ENCODE measurements at places on chromosomes 3 and 15.

DNA sequence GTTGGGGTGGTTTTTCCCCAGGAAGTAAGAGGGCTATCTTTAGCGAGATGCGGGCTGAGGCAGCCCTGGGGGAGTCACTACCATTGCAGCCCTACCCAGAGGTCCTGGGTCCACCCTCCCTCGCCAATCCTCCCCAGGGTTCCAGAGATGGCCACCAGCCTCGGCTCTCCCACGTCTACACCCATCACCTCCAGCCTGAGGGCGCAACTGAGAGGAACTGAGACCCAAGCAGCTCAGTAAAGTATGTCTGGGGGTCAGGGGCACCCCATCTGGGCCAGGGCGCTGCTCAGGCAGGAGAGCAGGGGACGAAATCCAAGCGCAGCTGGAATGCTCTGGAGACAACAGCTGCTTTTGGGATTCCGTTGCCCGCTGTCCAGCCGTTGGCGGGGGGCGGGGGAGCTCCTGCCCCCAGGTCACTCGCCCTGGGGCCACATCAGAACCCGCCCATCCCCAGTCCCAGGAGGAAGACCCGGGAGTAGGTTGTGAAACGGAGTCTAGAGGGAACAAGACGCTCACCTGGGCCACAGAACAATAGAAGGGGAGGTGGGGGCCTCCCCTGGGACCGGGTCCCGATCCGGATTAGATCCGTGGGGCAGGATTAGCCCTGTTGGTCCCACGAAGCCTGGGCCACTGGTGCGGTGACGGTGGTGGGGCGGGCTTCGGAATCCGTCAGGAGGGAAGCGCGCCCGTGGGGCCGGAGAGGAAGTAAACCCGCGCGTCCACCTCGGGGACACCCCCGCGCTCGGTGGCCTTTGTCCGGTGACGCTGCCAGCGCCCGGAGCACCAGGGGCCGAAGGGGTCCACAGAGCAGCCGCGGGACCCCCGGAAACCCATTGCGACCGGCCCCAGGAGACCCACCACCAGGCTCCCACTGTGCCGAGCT lies 1.4 kb upstream of the NDUFAF3 start:
- no peak for DNase-seq

DNA sequence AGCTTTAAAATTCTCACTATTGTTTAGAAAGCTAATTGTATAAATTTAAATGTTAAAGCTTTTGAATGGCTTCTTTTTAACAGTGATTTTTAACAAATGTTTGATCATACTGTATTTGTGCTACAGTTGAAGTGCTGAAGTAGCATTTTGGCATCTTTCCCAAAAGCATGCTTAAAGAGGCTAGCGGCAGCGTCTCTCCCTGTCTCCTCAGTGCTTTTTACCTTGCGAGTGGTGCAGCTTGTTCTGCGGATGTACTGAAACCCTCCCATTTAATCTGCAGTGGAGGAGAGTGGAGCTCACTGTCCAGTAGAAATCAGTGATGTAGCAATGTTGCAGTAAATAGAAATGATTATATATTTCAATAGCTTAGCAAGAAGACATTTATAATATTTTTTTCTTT lies 43.7 kb downstream of the LRRC49 start:
- no peak for DNase-seq

DNA sequence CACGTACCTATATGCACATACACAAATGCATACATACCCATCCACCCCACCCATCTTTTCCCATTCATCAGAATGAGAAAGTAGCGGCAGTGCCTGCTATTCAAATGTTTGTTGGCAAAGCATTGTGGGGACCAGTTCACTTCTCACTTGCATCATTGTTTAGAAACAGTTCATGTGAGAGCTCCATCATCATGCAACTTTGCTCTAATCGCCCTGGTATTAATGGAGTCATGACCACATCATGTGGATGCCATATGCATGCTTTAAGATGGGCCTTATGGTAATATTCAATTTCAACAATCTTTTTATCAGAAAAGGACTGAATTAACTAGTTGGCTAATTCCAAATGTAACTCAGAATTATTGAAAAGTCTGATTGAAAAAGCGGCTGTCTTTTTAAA lies 80.5 kb downstream of the LRTM1 start:
- DNase-seq = no peak

GRCh38 chr3:54299169-54299935 lies 177.0 kb downstream of the CACNA2D3 start:
- DNase-seq = no peak

DNA sequence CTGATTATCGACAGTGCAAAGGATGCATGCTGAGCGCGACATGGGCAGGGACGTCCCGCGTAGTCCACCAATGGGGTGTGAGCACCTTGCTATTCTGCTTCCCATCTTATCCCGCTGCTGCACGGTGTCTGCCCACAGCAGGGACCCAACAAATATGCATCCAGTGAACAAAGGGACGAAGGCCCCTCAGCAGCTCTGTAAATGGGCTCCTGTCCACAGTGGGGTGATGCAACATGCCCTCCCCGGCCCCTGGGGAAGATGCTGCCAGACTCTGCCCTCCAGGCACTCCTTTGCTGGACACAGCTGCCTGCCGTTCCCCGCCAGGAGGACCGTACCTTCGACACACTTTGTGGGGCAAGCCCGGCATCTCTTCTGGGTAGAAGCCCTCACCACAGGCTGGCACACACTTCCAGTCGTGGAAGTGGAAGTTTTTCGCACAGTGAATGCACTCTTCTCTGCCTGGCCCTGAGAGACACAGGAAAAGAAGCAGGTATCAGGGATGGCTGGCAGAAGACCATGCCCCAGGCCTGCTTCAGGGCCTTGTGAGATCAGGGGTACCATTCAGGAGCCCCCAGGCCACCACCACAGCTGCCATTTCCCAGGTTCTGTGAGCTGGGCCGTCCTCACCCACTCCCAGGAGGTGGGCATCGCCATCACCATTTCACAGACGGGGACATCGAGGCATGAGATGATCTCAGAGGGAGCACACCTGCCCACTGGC lies 18.2 kb upstream of the SNRPA1 start:
- DNase-seq = no peak

DNA sequence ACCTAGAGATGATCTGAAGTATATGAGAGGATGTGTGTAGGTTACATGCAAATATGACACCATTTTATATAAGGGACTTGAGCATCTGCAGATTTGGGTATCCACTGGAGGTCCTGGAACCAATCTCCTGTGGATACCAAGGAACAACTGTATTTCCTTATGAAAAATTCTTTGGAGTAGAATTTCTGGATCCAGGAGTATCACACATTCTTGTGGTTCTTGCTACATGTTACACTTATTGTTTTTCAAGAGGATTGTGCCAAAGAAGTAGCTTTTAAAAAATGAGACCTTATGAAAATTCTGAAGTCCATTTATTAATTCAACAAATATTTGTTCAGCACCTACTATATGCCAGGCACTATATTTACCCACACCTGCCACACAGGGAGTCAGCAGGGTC lies 15.7 kb upstream of the TBC1D23 start:
- no peak for DNase-seq

DNA sequence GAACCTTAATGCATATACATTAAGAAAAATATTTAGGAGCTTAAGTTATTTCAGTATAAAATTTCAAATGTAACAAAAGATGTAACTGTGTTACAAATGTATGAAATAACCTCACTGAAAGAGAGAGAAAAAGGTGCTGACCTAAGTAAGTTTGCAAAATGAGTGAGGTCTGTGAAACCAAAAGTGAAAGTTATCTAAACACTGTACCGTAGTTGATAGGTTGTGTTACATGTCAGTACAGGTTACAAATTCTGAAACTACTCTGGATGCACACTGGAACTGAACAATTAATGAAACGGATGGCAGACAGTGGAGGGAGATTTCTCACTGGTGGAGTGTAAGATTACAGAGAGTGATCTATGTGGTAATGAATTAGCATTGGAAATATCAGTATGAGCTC lies 420.7 kb downstream of the ZNF385D start:
- DNase-seq = no peak

- DNase-seq = no peak
Measured at GRCh38 chr3:37272741-37273140, 98.4 kb upstream of the LRRFIP2 start.

DNA sequence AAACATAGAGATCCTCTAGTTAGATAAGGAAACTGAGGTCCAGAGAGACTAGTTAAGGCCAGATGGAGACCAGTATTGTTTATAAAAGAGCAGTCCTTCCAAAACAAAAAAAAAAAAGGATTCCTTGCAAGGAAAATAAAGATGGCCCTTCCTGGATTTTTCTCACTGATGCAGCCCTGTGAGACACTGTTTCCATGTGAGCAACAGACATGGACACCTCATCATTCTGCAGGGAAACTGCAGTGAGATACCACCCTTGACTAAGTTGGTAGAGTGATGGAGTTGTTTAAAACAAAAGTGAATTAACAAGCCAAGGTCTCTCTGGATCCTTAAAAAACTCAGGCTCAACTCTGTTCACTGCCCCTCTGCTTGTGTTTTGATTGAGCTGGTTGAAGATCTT lies 65.6 kb upstream of the MYZAP start:
- DNase-seq = no peak

DNA sequence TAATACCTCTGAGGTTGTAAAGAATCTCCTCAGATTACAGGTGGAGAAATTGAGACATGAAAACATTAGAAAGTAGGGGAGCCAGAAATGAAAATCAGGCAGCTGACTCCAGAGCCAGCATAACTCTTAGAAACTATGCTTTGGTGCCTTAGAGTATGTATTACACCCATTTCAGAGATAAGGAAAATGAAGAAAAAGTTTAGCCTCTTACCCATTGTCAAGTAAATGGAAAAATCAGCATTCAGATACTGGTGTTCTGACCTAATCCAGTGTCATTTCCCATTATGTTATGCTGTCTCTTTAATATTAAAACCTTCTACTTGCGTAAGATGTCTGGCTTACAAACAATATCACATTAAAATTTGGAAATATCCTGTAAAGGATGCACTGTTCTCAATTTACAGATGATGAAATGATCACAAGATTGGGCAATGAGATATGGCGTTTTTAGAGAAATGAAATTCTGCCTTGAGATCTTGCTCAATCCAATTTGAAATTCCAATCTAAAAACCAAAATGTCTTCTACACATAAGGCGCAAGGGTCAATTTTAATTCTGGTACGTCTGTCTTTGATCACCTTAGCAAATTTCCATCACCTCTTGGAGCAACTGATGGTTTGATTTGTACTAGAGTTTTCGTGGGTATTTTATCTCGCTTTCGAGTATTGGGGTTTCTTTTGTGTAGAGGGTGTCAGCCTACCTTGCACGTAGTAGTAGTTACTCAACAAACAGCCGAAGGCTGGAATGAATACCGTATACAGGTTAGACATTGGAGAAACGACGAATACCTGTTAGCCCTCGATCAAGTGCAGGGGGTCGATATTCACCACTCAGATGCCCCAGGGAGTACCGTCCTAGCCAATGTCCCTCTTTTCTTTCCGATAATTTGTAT lies 902 bp upstream of the ZCWPW2 start:
- no peak for DNase-seq

- no peak for DNase-seq
Measured at GRCh38 chr15:79601405-79602086, 169.4 kb downstream of the MINAR1 start.

DNA sequence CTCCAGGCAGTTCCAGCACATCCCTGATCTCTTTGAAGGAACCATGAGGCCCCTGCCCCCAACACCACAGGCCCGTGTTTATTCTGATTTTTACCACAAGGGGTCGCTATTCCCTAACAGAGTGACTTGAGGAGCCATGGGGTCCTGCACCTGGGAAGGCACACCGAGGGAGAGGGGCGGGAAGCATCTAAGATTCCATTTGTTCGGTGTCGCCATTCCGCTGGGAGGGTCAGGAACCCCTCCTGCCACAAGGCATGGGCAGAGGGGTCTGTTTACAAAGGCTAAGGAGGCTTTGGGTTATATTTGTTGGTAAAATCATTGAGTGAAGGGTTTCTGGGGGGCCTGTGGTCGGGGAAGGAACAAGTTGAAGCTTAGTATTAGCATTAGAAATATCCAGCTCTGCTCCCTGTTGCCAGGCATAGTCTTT lies 77.1 kb downstream of the WDR76 start:
- no peak for DNase-seq

DNA sequence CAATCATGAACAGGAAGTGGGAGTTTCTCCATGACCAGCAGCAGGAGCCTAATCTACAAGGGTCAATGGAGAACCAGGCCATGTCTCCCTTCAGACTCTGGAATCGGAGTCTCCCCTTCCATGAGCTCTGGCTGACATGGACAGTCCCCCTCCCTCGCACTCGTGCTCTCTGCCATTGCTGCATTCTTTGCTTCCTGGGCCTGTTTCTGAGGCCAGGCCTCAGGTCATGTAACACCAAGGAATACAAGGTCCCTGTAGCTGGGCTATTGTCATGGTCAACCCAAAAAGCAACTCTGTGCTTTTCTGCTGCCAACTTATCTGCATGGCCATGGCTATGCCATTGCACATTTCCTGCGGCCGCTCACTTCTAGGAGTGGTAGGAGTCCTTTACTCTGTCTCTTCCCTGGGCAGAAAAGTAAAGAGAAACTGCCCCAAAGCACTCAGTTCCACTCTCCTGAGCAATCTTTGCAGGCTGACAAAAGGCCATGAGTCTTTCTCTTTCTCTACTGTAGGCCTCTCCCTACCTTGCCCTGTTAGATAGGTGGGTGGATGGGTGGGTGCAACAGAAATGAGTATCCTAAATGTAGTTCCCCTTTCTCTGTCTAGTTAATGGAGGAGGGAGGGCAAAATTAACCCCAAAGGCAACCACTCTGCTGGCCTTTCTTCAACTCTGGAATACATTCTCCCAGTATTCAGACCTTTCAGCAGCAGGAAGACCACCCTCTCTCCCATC lies 40.8 kb upstream of the PROK2 start:
- no peak for DNase-seq

DNA sequence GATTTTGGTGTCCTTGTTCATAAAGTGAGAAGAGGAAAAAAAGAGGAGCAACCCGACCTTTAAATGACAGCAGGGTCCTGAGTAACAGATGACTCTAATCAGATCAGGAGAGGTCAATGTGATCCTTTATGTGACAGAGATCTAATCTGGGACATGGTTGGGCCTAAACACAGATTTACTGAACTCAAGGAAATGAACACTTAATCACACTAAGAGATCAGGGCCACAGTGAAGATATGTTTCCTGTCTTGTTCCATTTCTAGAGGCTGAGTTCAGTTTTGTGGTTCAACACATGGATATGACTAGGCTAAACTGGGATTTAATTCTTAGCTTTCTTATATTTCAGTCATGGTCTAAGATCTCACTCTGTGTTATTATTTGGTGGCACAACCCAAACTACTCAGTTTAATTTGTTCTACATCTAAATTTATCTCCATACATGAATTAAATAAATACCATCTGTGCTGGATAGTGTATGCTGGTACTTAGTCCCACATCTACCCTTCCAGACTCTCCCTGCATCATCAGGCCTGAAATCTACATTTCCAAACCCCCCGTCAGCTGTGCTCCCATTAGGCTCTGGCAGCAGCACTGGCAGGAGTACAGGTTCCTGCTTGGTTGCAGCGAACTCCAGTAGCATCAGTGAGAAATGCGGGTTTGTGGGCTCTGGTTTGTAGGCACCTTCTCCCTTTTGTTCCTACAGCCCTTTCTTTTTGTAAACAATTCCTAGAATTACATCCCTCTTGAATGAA lies 22.6 kb downstream of the SFMBT1 start:
- no peak for DNase-seq

GRCh38 chr15:97156739-97157265 lies 803.7 kb upstream of the ARRDC4 start:
- DNase-seq = no peak

GRCh38 chr15:82303956-82304777 lies 41.5 kb downstream of the SAXO2 start:
- no peak for DNase-seq

GRCh38 chr3:142947799-142948575 lies 15.5 kb downstream of the PAQR9 start:
- no peak for DNase-seq
